ENCODE measurements at places on chromosomes 4 and X.

- DNase-seq, result no peak
Observed at GRCh38 chr4:37634180-37634579, 52.0 kb downstream of the RELL1 start.

DNA sequence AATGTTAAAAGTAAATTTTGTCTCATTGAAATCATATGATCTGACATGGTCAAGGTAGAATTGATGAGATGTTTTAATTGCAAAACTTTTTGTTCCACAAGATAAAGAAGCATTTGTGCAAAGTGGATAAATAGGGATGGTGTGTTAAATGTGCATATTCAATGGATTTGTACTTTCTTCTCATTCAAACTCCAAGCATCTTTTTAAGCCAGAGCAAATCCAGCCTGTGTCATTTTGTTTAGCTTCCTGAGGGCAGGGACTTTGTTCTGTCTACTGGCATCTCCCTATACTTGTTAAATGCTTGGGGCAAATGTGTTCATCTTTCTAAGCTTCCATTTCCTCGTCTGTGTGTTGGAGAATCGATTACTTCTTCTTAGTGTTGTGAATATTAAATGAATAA is 200.3 kb downstream of the SLIT2 start:
- no peak for DNase-seq

DNA sequence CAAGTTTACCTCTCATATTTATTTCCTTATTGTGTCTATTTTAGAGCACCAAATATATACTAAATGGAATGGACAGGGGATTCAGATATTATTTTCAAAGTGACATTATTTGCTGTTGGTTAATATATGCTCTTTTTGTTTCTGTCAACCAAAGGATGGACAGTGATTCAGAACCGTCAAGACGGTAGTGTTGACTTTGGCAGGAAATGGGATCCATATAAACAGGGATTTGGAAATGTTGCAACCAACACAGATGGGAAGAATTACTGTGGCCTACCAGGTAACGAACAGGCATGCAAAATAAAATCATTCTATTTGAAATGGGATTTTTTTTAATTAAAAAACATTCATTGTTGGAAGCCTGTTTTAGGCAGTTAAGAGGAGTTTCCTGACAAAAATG is 6.2 kb downstream of the FGB start:
- no peak for DNase-seq

- no peak for DNase-seq
Observed at GRCh38 chr4:122623637-122624166, 2.8 kb upstream of the IL21 start.

DNA sequence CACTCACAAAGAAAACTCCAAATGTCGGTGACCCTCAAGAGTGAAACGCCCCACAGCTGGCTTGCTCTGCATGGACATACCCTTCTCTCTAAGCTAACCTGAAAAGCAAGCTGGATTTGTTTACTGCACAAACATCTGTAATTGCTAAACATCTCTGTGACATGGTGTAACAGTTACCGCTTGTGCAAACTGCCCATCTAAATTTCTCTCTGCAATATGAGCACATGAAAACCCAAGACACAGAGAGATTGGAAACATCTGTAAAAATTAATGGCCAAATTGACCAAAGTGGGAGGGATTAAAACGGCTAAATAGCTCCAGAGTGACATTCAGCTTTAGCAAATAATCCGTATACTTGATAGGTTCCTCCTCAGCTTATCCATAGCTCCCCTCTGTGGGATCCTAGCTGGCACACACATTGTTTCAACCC is 155.0 kb upstream of the MAP3K15 start:
- no peak for DNase-seq

DNA sequence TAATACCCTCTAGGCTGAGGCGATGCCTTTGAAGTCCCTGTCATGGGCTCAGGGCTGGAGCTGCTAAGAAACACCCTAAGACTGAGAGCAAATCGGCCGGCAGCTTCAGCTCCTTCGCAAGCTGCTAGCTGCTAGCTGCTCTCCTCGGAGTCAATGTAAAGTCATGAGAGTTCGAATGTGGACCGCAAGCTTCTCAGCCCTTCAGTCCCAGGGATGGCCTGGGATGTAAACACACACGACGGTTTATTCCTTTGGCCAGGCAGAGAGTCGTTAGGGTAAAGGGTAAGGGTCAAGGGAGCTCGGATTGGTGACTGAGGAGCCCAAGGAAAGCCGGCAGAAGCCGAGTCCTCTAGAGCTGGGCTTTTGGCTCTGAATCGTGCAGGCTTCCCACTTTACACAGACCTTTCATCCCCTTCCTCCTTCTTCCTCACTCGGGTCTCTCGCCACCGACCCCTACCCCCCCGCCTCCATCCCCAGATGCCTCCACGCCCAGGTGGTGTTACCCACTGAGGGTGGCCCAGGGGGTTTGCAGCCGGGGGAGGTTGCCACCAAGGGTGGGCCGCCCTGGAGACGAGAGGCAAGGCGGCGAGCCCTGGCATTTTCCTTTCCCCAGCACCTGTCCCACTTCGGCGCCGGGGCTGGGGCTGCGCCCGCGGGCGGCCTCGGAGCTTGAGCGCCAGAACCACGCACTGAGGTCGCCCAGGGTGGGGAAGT is 3.1 kb upstream of the BCORL1 start:
- no peak for DNase-seq

- DNase-seq, result peak; percentile 77
Observed at GRCh38 chrX:153970357-153971123, 1.1 kb downstream of the HCFC1 start.

- DNase-seq, result no peak
Observed at GRCh38 chrX:118474586-118474985, 21.0 kb upstream of the DOCK11 start.

DNA sequence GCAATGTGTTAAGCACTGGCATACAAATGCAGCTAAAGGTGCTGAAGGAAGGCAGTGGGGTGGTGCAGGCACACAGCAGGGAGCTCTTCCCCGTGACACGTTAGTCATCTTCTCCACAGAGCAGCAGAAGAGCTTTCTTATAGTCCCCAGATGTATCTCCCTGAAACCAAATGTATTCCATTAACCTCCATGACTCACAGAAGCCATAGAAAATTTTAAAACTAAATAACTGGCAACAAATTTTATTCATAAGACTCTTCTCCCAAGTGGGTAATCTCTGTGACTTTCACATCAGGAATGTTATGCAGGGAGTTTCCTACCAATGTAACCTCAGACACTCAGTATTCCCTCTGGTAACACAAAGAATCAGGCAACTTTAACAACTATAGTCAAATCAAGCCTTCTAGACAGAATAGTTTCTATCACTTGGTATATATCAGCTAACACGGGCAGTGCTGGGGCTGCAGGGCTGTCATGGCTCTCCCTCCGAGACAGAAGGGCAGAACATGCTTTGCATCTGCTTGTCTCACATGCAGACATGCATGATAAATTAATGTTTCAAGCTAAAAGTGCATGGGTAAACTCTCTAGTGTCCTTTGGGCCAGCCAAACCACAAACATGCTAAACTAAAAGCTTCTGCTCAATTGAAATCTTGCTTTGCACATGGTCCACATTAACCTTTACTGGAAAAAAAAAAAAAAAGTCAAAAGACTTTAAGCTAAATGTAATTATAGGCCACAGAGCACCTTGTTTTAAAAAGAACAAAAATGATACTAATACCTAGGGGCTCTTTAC is 28.2 kb downstream of the ANXA5 start:
- DNase-seq, result peak; percentile 99

GRCh38 chrX:118751950-118752783 is 24.8 kb downstream of the IL13RA1 start:
- DNase-seq, result no peak

All from astrocyte (in vitro differentiated cells and primary cell).